ENCODE measurements at places on chromosomes 2 and 18.

DNA sequence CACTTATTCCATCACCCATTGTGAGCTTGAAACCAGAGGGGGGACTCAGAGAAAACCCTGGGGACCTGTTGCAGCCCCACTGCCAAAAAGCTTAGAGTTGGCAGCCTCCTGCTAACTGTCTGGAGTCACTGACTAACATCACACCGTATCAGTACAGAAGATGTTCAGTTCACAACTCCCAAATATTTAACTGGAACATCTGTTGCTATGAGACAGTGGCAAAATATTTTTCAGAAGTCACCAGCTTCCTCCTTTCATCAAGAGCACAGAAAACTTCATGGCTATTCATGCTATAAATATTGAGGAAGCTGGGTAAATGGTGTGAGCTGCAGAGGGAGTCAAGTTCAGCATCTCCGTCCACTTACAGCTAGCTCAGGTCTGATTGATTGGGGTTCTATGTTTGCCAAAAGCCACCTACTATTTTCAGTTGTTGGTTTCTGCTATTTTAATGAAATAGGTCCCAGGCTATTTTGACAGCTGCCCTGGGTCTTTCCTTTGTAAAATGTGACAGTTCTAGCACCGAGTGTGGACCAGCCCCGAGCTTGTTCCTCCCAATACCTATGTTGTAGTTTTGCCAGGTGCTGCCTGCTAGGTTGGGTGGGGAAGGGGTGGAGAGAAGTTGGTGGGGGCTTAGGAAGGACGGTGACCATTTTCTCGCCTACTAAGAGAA lies 9.8 kb downstream of the TUBB6 start:
- no peak for DNase-seq

DNA sequence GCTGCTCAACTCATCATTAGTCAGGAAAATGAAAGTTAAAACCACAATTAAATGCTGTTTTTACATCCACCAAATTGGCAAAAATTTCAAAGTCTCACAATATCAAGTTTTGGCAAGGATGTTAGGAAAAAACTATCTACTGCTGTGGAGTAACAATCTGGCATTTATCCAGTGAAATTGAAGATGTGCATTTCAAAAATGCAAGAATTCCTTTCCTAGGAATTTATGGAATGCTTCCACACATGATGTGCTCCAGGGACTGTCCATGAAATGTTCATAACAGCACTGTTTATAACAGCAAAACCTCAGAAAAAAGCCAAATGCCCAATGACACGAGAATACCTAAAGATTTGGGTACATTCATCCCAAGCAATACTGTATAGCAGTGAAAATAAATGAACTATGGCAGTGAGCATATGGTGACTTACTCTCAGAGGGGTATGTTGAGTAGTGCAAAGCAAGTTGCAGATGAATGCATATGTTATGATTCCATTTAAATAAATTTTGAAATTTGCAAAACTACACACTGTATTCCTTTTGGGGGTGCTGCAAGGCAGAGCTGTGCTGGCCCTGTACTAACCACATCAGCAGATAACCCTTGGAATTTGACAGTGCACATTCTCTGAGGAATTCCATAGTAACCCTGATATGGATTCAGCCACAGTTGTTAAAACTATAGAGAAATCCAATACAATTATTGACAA lies 41.3 kb upstream of the GYPC start:
- no peak for DNase-seq

GRCh38 chr2:42328148-42328833 lies 32.7 kb downstream of the COX7A2L start:
- DNase-seq, result no peak

GRCh38 chr18:55384551-55385275 lies 203.3 kb downstream of the TCF4 start:
- no peak for DNase-seq

DNA sequence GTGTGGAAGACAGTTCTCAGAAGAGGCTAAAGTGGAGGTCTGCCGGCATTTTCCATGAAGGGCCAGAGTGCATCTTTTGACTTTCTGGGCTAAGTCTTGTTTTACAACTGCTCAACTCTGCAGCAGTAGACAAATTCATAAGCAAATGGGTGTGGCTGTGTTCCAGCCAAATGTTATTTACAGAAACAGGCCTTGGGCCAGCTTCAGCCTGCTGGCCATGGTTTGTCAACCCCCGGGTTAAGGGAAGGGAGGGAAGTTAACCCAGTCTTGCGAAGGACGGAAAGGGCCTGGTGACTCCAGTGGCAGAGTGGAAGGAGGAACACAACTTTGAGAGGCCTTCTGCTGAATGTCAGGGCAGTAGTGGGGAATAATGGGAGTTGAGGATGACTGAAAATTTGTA lies 34.3 kb upstream of the NCKAP5 start:
- DNase-seq, result no peak

GRCh38 chr2:17756668-17757067 lies 2.7 kb downstream of the GEN1 start:
- DNase-seq, result no peak

DNA sequence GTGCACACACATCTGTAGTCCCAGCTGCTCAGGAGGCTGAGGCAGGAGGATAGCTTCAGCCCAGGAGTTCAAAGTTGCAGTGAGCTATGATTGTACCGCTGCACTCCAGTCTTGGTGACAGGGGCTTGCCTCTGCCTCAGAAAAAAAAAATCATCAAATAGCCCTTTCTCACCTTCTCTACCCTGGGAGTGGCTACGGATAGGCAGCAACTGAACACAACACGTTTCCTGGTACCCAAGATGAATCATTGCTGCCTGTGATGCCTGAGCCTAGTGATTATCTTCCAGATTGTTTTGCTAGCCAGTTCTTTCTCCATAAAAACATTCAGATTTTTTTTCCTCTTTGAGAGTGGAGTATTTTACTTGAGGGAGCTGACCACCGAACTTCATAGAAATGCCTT lies 13.5 kb downstream of the INPP4A start:
- DNase-seq, result no peak

GRCh38 chr18:56233595-56233994 lies 404.8 kb downstream of the TXNL1 start:
- DNase-seq, result no peak

GRCh38 chr18:27712066-27712465 lies 464.9 kb downstream of the CDH2 start:
- no peak for DNase-seq

DNA sequence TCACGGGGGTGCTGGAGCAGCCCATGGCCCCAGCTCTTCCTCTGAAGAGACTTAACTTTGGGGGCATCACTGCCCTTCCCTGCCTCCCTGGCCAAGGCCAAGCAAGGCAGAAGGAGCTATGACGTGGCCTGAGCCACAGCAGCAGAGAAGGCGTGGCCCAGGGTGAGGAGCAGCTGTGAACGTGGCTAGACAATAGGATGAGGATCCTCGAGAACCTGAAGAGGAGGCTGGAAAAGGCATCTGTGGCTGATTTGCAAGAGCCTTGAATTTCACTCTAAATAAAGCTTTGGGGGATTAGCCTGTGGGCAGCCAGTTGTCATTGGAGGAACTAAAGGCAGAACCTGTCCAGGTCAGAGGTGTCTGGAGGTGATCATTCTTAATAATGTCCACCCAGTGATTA lies 652.9 kb upstream of the ID2 start:
- DNase-seq, result no peak
